ENCODE measurements at places on chromosomes 5 and 9.

GRCh38 chr5:178293400-178293799 lies 60.8 kb upstream of the PHYKPL start:
- no peak for DNase-seq

DNA sequence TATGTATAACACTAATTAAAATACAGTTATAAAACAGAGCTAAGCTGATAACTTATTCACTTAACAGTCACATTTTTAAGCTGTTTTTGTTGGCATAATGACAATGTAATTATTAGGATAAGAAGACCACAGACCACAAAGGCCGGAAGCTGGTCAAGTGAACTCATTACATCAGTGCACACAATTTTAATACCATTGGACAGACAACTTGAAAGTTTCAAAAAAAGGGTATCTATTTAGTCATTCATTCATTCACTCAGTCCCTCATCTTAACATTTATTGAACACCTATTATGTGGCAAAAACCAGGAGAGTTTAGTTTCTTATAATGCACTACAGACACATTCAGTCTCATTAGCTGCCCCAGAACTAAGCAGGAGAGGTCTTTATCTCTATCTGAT lies 11.6 kb downstream of the ERP44 start:
- DNase-seq: no peak

DNA sequence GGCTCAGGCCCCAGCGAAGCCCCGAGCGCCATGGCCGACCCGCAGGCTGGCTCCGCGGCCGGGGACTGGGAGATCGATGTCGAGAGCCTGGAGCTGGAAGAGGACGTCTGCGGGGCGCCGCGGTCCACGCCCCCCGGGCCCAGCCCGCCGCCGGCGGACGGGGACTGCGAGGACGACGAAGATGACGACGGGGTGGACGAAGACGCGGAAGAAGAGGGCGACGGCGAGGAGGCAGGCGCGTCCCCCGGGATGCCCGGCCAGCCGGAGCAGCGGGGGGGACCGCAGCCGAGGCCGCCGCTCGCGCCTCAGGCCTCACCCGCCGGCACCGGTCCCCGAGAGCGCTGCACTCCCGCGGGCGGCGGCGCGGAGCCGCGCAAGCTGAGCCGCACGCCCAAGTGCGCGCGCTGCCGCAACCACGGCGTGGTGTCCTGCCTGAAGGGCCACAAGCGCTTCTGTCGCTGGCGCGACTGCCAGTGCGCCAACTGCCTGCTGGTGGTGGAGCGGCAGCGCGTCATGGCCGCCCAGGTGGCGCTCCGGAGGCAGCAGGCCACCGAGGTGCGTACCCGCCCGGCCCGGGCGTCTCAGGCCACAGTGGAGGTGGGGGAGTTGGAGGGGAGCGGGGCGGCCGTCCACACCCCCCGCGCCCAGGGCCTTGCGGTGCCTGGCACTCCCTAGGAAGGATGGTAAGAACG lies 1.6 kb downstream of the DMRT2 start:
- DNase-seq: no peak

GRCh38 chr5:158716668-158717067 lies 383.0 kb downstream of the EBF1 start:
- no peak for DNase-seq

DNA sequence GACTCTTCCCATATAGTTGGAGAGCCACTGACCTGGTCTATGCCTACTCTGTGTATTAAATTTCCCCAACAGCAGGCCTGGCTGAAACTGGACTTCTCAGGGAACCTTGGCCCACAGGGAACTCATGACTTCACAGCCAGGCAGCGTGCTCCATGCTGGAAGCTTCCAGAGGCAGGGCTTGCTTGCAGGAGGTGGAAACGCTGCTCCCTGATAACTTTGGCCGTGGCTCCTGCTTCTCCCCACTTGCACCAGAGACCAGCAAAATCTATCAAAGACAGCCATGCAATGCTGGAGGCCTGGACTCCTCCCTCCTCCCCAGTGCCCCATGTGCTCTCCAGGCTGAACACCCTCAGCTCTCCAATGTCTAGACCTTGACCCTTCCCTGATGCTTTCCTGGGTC lies 137.1 kb downstream of the GABBR2 start:
- no peak for DNase-seq

- DNase-seq: no peak
Measured at GRCh38 chr5:160287378-160288051, 24.8 kb downstream of the CCNJL start.

GRCh38 chr5:172573120-172573882 lies 67.8 kb upstream of the NEURL1B start:
- no peak for DNase-seq

DNA sequence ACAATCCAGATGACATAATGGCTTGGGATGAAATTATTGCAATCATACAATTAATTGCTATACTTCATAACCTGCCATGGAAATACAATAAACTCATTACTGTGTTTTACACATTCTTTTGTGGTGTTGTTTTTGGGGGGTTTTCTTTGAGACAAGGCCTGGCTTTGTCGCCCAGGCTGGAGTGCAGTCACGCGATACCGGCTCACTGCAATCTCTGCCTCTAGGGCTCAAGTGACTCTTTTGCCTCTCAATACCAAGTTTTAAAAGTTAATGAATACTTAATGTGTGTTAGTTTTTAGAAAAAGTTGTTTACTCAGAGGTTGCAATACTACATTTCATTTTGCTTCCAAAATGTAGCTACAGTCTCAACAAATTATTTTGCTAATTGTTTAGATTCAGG lies 598.4 kb downstream of the CHSY3 start:
- no peak for DNase-seq

GRCh38 chr9:113634596-113635515 lies 171.3 kb downstream of the RGS3 start:
- DNase-seq: no peak

GRCh38 chr9:136233411-136233810 lies 12.2 kb downstream of the QSOX2 start:
- DNase-seq: no peak

DNA sequence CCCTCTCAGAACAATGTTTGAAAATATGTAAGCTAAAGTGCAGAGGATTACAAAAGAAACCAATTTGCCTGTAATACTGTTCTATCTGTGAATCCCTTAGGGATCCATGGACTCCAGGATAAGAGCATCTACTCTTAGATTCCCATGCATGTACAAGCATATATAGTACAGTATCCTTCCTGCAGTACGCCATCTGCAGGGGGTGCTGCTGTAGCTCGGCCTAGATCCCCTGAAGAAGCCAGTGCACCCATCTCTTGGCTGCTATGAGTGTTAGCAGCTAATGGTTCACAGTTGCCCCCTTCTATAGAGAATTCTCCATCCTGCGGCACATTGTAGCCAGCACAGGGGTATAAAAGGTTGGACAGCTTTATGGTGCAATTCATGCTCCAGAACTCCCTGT lies 61.8 kb upstream of the SLC30A5 start:
- no peak for DNase-seq

DNA sequence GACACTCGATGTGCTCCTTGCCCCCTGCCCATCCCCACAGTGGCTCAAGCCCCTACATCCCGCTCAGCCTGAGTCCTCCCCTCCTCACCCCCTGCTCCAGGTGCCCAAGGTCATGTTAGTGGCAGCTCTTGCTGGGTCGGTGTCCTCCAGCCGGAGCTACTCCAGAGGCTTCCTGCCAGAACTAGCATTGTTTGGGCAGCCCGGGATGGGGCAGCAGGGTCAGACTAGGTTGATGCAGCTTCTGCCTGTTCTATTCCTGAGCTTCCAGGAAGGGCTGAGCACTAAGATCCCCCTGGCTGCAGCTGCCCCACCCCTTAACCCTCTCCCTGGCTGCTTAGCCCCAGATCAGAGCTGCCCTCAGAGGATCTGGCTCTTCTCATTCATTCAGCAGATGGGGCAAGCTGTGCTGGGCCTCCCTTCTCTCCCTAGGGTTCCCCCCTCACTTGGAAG lies 671 bp downstream of the RGS14 start:
- DNase-seq: no peak

DNA sequence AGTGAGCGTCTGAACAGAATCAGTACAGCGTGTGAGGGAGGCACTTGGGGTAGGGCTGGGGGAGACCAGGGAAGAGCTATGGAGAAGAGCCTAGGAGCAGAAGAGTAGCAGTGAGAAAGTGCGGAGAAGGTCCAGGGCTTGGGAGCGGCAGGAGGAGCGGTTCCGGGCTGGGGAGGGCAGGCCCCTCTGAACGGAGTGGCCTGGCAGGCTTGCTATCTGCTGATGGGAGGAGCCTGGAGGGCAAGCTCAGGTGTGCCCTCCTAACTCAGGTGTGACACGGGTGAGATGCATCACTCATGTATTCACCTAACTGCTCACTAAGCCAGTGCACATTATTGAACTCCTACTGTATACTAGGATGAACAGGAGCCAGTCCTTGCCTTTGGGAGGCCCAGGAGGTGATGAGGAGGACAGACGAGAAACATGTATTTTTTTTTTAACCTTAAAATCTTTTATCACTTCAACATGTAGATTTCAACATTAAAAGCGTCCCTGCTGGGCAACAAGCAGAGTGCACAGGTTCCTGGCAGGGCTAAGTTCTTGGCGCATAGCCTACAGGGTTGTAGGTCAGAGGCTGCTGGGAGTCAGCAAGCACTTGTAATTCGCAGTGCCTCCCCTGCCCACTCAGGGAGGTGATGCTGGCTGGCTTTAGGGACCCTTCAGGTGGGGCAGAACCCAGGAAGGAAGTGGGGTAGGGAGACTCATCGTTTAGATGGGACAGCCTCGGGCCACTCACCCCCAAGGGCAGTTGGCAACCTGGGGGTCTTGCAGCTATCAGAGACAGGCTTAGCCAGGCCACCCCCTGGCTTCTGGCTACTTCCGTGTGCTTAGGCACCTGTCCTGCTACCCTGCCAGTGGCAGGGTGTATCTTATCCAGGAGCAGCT lies 55.5 kb downstream of the TMOD1 start:
- DNase-seq: no peak

DNA sequence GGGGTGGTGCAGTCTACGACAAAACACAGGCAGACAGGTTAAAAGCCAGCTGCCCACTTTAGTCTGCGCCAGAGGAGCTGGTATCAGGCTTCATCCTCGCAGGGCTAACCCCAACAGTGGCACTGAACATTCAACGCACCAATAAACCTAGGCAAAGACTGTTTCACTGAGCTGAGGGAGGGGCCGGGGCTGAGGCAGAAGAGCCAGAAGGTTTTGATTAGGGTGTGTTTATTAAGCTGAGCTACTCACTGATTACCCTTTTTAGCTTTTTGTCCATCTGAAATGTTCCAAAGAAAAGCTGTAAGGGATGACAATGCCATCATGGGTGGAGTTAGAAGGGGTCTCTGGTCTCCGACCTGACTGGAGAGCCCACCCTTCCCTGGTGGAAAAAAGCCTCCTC lies 1.4 kb downstream of the ZMYND19 start:
- no peak for DNase-seq

- DNase-seq: no peak
Measured at GRCh38 chr9:123372766-123373446, 16.9 kb downstream of the CRB2 start.

DNA sequence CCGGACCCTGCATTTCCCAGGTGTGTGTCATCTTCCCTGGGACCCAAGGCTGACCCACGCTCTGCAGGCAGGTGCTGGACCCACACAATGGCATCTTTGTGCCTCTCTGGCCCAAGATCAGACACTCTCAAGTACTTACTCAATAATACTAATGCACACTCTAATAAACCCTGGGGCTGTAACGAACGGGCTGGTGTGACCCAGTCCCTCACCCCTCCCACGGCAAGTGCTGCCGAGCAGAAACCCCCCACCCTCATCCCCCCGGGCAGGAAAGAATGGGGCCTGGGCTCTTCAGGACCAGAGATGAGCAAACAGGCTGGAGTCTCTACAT lies 1.1 kb upstream of the OBP2B start:
- DNase-seq: no peak

DNA sequence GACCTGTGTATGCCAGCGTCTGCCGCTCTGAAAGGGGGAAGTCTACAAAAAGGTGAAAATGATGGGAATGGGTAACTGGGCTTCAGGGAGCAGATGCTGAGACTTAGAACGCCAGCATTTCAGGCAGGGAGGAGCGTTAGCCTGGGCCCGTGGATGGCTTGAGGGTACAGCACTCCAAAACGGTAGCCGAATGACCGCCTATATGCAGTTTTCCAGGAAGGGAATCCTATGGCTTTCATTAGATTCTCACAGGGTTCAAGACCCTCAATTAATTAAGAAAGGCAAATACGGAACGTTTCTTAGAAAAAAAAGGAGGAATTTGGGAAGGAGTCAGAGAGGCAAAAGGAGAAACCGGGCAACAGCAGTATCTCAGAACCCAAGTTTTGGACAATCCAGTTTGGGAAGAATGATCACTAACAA lies 639 bp downstream of the AMACR start:
- DNase-seq: no peak

GRCh38 chr9:16708656-16709435 lies 161.6 kb downstream of the BNC2 start:
- DNase-seq: no peak

- peak; percentile 21 for DNase-seq
Measured at GRCh38 chr9:133103183-133103986, 17.7 kb downstream of the RALGDS start.

GRCh38 chr5:119200795-119201194 lies 129.9 kb downstream of the DMXL1 start:
- no peak for DNase-seq

GRCh38 chr5:136269973-136270372 lies 77.0 kb upstream of the SMIM32 start:
- DNase-seq: no peak

GRCh38 chr5:63794296-63794695 lies 167.9 kb downstream of the HTR1A start:
- no peak for DNase-seq

GRCh38 chr9:126450668-126451205 lies 124.1 kb downstream of the MVB12B start:
- DNase-seq: no peak

DNA sequence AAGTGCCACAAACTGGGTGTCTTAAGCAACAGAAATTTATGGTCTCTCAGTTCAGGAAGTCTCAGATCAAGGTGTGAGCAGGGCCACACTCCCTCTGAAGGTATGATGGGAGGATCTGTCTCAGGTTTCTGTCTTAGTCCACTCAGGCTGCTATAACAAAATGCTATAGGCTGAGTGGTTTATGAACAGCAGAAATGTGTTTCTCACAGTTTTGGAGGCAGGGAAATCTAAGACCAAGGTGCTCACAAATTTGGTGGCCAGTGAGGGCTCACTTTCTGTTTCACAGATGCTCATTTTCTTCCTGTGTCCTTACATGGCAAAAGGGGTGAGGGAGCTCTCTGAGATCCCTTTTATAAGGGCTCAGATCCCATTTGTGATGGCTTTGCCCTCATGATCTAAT lies 281.4 kb downstream of the CWC27 start:
- no peak for DNase-seq

GRCh38 chr5:178252258-178252657 lies 19.7 kb upstream of the PHYKPL start:
- DNase-seq: no peak
